ENCODE measurements at places on chromosomes 5 and 9. TPM values are rescaled to one million over a fixed set of nuclear protein-coding genes. Genes with fewer than 3 reads are reported as not detected.
A peak's percentile ranks its signal among the peaks of the same experiment; 100 is the strongest.

DNA sequence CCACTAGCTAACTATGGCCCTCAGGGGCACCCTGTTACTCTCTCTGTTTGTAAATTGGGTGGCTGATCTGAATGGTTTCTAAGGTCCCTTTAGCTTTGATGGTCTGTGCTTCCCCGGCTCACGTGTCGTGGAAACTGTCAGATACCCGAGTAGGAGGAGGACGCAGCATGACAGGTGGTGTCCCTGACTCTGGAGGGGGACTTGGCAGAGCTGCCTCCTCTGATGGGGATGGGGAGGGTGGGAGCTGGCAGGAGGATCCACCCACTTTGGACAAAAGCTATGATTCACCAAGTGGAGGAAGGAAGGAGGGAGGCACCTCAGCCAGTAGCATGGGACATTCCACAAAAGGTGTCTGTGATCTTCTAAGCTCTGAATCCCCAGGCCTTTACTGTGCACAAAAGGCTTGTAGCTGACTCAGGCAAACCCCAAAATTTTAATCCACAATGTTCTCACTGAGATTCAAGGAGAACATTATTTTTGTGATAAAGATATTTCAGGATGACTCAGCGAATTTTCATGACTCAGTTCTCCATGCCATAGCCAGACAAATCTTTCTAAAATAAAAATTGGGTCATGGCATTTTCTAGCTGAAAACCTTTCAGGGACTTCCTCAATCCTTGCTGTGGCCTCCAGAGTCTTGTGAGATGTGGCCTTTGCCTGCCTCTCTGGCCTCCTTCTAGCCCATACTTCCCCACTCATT, 131.0 kb upstream of the BRINP1 start:
- H3K4me3 ChIP-seq, result no peak overlapping the region
- DNase-seq, result no peak
- no peaks in the 10 kb centered on the region for H3K27me3 ChIP-seq
- no peak overlapping the region for H3K27ac ChIP-seq
- H3K36me3 ChIP-seq, result no peaks in the 10 kb centered on the region
- no peaks in the 10 kb centered on the region for H3K4me1 ChIP-seq

SHLD3 gene
- 4.3 TPM for total RNA-seq

- no peaks in the 10 kb centered on the region for H3K27me3 ChIP-seq
- H3K36me3 ChIP-seq, result no peaks in the 10 kb centered on the region
- H3K4me1 ChIP-seq, result no peaks in the 10 kb centered on the region
- no peak overlapping the region for H3K4me3 ChIP-seq
- no peak overlapping the region for H3K27ac ChIP-seq
- DNase-seq, result no peak
These were observed 526.2 kb upstream of the ST8SIA4 start for GRCh38 chr5:101429241-101429640.

GRCh38 chr5:103340717-103341388, 82.3 kb downstream of the MACIR start:
- peaks cover 4% of the 10 kb centered on the region for H3K4me1 ChIP-seq
- no peak overlapping the region for H3K27ac ChIP-seq
- peaks cover 8% of the 10 kb centered on the region for H3K27me3 ChIP-seq
- no peaks in the 10 kb centered on the region for H3K36me3 ChIP-seq
- DNase-seq, result no peak
- H3K4me3 ChIP-seq, result no peak overlapping the region

GRCh38 chr9:114299286-114300152, 23.4 kb upstream of the ORM1 start:
- no peak overlapping the region for H3K4me3 ChIP-seq
- no peak for DNase-seq
- H3K36me3 ChIP-seq, result peaks cover 2% of the 10 kb centered on the region
- no peak overlapping the region for H3K27ac ChIP-seq

GRCh38 chr5:176562189-176562588, 13.0 kb downstream of the CDHR2 start:
- H3K4me3 ChIP-seq, result no peak overlapping the region
- H3K27me3 ChIP-seq, result peaks cover 2% of the 10 kb centered on the region
- H3K36me3 ChIP-seq, result no peaks in the 10 kb centered on the region
- H3K4me1 ChIP-seq, result peaks cover 13% of the 10 kb centered on the region
- DNase-seq, result no peak

DNA sequence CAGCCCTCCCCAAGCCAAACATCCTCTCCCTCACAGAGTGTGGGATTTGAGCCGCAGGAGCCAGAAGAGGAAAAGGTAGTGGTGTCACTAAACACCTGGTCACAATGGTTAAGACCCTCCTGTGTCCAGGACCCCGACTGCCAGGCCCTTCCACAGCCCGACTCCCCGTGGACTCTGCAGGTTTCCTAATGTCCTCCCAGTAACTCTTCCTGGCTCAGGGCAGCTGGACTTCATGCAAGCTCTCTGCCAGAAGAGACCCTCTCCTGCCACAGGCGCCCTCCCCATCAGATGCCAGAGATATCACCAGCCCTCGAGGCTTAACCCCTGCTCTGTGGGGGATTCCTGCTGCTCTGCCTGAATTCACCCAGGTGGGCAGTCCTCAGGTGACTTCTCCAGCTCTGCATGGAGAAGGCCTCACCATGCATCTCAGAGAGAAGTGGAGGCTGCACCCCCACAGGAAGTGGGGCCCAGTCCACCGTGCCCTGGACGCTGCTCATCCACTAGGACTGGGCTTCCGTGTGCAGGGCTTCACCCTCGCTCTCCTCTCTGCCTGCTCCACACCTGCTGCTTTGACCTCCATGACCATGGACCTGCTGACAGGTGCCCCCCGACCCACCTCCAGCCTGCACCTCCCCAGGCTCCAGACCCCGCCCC, 111.2 kb downstream of the ADAMTS2 start:
- no peak overlapping the region for H3K4me3 ChIP-seq
- no peak for DNase-seq

- H3K27ac ChIP-seq, result no peak overlapping the region
- peaks cover 1% of the 10 kb centered on the region for H3K36me3 ChIP-seq
- no peak for DNase-seq
- H3K4me1 ChIP-seq, result peaks cover 4% of the 10 kb centered on the region
- peaks cover 2% of the 10 kb centered on the region for H3K27me3 ChIP-seq
- H3K4me3 ChIP-seq, result no peak overlapping the region
These were observed 16.7 kb downstream of the SLC28A3 start for GRCh38 chr9:84323858-84324257.

GRCh38 chr5:31487506-31487905, 44.4 kb downstream of the DROSHA start:
- no peak overlapping the region for H3K27ac ChIP-seq
- no peaks in the 10 kb centered on the region for H3K27me3 ChIP-seq
- no peak overlapping the region for H3K4me3 ChIP-seq

GRCh38 chr5:66553916-66554575, 42.1 kb upstream of the MAST4 start:
- peak overlapping the region; percentile 26 for H3K27ac ChIP-seq
- H3K4me3 ChIP-seq, result no peak overlapping the region
- H3K4me1 ChIP-seq, result peaks cover 16% of the 10 kb centered on the region
- DNase-seq, result no peak
- H3K27me3 ChIP-seq, result peaks cover 5% of the 10 kb centered on the region

DNA sequence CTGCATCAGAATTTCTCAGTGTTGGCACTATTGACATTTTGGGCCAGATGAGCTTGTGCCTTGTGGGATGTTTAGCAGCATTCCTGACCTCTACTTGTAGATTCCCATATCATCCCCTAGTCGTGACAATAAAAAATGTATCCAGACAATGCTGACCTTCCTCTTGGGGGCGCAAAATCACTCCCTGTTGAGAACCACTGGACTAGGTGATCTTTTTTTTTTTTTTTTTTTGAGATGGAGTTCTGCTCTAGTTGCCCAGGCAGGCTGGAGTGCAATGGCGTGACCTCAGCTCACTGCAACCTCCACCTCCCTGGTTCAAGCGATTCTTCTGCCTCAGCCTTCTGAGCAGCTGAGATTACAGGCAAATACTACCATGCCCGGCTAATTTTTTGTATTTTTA, 22.6 kb downstream of the STXBP1 start:
- no peak for DNase-seq
- no peak overlapping the region for H3K27ac ChIP-seq
- peaks cover 6% of the 10 kb centered on the region for H3K4me1 ChIP-seq
- H3K36me3 ChIP-seq, result no peaks in the 10 kb centered on the region
- no peak overlapping the region for H3K4me3 ChIP-seq

GRCh38 chr5:61666064-61666621, 334.1 kb downstream of the ZSWIM6 start:
- peaks cover 16% of the 10 kb centered on the region for H3K27me3 ChIP-seq
- no peaks in the 10 kb centered on the region for H3K4me1 ChIP-seq
- no peaks in the 10 kb centered on the region for H3K36me3 ChIP-seq
- no peak overlapping the region for H3K4me3 ChIP-seq
- DNase-seq, result no peak

DNA sequence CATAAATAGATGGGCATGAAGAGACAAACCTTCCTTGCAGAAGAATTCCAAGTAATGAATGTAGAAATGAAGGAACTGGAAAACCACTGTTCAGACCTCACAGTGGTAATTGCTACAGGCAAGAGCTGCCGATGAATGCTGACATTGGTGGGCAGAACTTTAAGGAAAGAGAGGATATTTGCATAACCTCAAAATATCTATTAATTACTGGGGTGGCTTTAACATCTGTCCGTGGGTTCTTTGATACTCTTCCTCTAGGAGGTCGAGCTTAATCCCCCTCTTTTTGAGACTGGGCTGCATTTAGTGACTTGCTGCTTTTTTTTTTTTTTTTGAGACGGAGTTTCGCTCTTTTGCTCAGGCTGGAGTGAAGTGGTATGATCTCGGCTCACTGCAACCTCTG, 34.7 kb downstream of the LAMC3 start:
- H3K4me3 ChIP-seq, result no peak overlapping the region
- no peak overlapping the region for H3K27ac ChIP-seq
- H3K36me3 ChIP-seq, result no peaks in the 10 kb centered on the region
- H3K4me1 ChIP-seq, result peaks cover 6% of the 10 kb centered on the region

DNA sequence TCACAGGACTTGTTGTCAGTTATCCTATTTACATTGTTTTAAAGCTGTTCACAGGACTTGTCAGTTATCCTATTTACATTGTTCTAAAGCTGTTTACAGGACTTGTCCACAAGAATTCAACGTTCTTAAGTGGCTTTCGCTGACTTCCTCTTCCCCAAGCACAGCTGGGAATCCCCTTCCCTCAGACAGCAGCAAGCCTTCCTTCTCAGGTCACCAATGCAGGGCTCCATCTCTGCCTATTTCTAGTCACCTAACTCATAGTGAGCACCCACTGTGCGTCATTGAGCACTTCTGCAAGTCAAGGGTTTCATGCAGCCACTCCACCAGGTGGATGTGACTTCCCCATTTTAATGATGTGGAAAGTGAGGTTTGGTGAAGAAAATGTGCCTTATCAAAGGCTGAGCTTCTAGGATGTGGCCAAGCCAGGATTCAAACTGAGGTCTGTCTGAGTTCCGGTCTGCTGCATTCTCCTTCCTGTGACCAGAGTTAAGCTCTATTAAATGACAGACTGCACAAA, 109.8 kb upstream of the ZNF462 start:
- H3K4me3 ChIP-seq, result no peak overlapping the region
- DNase-seq, result no peak
- H3K36me3 ChIP-seq, result no peaks in the 10 kb centered on the region
- H3K27me3 ChIP-seq, result no peaks in the 10 kb centered on the region
- H3K27ac ChIP-seq, result no peak overlapping the region
- H3K4me1 ChIP-seq, result peaks cover 3% of the 10 kb centered on the region

OR13C9 gene
- not detected for total RNA-seq

- no peaks in the 10 kb centered on the region for H3K4me1 ChIP-seq
- H3K36me3 ChIP-seq, result no peaks in the 10 kb centered on the region
- peaks cover 3% of the 10 kb centered on the region for H3K27me3 ChIP-seq
- H3K4me3 ChIP-seq, result no peak overlapping the region
These were observed 31.7 kb downstream of the GLT6D1 start for GRCh38 chr9:135607401-135608293.

GRCh38 chr5:10145923-10146401, 103.7 kb downstream of the ATPSCKMT start:
- no peak overlapping the region for H3K27ac ChIP-seq
- DNase-seq, result no peak
- no peaks in the 10 kb centered on the region for H3K4me1 ChIP-seq
- no peaks in the 10 kb centered on the region for H3K27me3 ChIP-seq

- no peaks in the 10 kb centered on the region for H3K27me3 ChIP-seq
- no peak for DNase-seq
- H3K27ac ChIP-seq, result no peak overlapping the region
- H3K36me3 ChIP-seq, result no peaks in the 10 kb centered on the region
- no peak overlapping the region for H3K4me3 ChIP-seq
- H3K4me1 ChIP-seq, result no peaks in the 10 kb centered on the region
These were observed 96.0 kb downstream of the TARS1 start for GRCh38 chr5:33536802-33537201.

EIF4E1B gene
- total RNA-seq, result not detected

DNA sequence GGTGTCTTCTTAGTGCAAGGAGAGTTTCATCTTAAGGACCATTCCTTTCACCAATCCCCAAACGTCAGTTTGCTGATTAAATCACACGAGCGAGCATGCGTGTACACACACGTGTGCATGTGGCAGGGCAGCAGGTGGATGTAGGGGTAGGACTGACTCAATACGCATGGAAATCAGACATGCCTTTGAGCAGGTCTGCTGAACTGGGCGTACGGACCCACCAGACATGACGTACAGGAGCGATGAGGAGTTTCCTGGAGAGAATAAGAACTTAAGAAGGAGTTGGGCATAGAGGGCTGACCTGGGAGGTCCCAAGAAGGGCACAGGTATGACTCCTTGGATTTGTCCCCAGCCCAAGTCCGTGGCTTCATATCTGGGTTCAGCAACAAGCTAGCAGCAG, 170.0 kb downstream of the FGF18 start:
- H3K27me3 ChIP-seq, result peaks cover 8% of the 10 kb centered on the region
- H3K27ac ChIP-seq, result no peak overlapping the region
- H3K4me1 ChIP-seq, result no peaks in the 10 kb centered on the region
- no peak overlapping the region for H3K4me3 ChIP-seq
